ENCODE measurements at places on chromosomes 4 and X. TPM values are rescaled to one million over a fixed set of nuclear protein-coding genes. Genes with fewer than 3 reads are reported as not detected.

DNA sequence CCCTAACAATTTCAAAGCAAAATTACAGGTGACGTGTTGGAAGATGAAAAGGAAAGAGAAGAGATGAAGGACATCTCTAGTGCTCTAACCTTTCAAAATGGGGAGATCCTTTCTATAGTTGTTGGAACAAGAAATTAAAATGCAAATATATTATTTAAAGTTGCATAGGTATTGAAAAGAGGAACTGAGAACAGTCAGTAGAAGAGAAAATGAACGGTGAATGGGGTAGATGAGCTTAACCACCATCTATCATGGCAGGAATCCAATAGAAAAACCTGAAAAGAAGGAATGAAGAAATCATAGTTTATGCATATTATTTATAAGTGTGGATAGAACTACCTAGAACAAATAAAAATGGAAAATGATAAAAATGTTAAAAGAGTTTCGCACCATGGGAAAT, 42.0 kb downstream of the ANXA5 start:
- H3K27me3 ChIP-seq: no peaks in the 10 kb centered on the region
- H3K36me3 ChIP-seq: no peaks in the 10 kb centered on the region
- no peak overlapping the region for H3K27ac ChIP-seq
- no peaks in the 10 kb centered on the region for H3K4me1 ChIP-seq

- no peak overlapping the region for H3K4me3 ChIP-seq
- H3K36me3 ChIP-seq: no peaks in the 10 kb centered on the region
- no peak overlapping the region for H3K27ac ChIP-seq
- H3K27me3 ChIP-seq: no peaks in the 10 kb centered on the region
These were observed 40.7 kb downstream of the NPY2R start for GRCh38 chr4:155249016-155249566.

- H3K27ac ChIP-seq: no peak overlapping the region
- no peaks in the 10 kb centered on the region for H3K27me3 ChIP-seq
- H3K36me3 ChIP-seq: no peaks in the 10 kb centered on the region
- no peaks in the 10 kb centered on the region for H3K4me1 ChIP-seq
- DNase-seq: peak; percentile 12
These were observed 67.5 kb downstream of the ZFYVE28 start for GRCh38 chr4:2350982-2351381.

The MAP3K15 gene
- total RNA-seq: 3.2 TPM

DNA sequence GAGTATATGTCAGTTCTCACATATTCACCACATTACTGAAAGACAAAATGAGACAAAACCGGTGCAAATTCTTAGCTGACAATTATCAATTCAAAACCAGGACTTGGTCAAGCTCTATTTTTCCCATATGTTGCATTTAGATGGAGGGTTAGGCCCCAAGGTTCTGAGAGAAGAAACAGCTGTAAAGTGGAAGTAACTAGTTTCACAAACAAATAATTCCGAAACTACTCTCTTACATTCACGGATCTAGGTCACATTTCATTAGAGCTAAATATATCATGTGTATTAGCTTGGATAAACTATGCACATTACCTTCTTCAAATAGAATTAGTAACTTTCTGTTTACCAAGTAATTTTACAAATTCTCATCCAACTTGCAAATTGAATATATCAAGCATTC, 3.7 kb upstream of the GABRA2 start:
- peaks cover 24% of the 10 kb centered on the region for H3K27me3 ChIP-seq
- no peak for DNase-seq
- no peak overlapping the region for H3K4me3 ChIP-seq
- no peak overlapping the region for H3K27ac ChIP-seq
- H3K4me1 ChIP-seq: peaks cover 4% of the 10 kb centered on the region

GRCh38 chrX:43551590-43551989, 104.5 kb upstream of the MAOA start:
- no peak overlapping the region for H3K4me3 ChIP-seq
- H3K36me3 ChIP-seq: no peaks in the 10 kb centered on the region
- H3K4me1 ChIP-seq: peaks cover 7% of the 10 kb centered on the region
- H3K27me3 ChIP-seq: no peaks in the 10 kb centered on the region

- H3K4me3 ChIP-seq: no peak overlapping the region
- peak; percentile 48 for DNase-seq
- no peaks in the 10 kb centered on the region for H3K36me3 ChIP-seq
- peaks cover 23% of the 10 kb centered on the region for H3K27me3 ChIP-seq
- H3K4me1 ChIP-seq: no peaks in the 10 kb centered on the region
These were observed 79.4 kb downstream of the FAM53A start for GRCh38 chr4:1604706-1605205.

DNA sequence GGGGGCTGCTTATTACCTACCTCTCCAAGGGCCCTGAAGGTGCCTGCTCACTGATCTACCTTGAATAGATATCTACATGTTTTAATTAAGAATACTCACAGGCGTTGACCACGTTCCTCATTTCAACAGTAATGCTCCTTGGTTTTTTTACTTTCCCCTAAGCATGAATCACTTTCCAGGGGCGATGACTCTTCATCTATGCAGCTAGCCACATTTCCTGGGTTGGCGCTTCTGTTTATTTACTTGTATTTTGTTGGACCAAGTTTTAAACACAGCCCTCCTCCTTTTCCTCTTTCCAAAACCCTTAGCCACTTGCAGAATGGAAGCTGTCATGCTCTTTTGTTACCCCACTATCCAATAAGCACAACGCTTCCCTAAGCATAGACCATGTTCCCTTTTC, 50.8 kb downstream of the CBLL2 start:
- no peak overlapping the region for H3K27ac ChIP-seq
- H3K27me3 ChIP-seq: no peaks in the 10 kb centered on the region
- H3K4me3 ChIP-seq: no peak overlapping the region
- no peaks in the 10 kb centered on the region for H3K4me1 ChIP-seq
- no peak for DNase-seq

DNA sequence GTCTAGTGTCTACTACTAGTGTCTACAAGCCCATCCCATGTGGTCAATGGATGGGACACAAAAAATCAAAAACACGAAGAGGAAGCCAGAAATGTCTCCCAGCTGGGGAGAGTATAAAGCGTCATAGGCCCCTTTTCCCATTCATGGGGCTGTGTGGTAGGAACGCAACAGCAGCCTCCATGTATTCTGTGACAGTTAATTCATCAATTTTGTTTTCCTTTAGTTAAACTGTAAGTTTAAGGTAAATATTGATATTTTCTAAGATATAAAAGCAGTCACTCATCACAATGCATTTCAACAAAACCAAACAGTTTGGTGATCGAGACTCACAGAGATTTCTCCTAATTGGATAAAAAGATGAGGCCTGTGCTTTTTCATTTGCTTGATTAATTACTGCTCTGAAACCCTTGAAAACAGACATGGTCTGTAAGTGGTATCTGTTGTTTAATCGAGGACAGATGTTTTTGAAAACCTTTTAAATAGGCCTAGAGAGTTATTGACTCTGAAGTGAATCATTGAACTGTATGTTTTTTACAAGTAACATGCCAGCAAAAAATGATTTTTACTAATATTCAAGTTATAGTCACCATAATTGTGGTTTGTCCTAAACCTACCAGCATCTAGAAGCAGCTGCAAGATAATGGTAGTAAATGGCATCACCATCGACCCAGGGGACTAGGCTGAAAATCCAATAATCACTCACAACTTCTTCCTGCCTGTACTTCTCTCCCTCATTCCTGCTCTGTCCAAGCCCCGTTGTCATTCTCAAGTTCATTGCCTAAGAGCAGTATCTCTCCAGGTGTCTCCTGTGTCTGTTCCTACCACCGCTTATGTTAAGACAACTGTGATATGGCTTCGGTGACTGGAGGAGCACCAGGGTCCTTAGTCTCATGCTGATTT, 87.7 kb upstream of the SHISA3 start:
- no peaks in the 10 kb centered on the region for H3K27me3 ChIP-seq
- no peak for DNase-seq
- no peaks in the 10 kb centered on the region for H3K36me3 ChIP-seq
- no peak overlapping the region for H3K27ac ChIP-seq

DNA sequence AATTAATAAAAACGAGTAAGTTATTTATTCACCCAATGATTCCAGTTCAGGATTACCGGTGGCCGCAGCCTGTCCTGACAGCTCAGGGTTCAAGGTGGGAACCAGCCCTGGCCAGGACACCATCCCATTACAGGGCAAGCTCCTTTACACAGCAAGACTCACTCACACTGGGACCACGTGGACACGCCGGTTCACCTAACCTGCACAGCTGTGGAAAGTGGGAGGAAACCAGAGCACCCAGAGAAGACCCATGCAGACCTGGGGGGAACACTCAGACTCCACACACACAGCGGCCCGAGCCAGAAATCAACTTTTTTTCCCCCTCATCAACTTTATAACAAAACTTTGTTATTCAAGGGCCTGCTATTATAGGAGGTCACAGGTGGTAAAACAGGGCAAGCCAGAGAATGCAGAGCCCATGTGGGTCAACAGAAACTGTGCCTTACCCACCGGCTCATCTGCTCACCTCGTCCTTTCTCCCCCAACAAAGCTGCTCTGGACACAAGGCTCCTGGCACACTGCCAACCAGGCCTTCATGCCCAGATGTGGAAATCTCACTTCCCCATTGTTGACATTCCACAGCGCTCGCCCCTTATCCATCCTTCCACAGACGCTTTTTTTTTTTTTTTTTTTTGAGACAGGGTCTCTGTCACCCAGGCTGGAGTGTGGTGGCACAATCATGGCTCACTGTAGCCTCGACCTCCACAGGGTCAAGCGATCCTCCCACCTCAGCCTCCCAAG, 8.0 kb upstream of the ODAPH start:
- no peak overlapping the region for H3K27ac ChIP-seq
- no peaks in the 10 kb centered on the region for H3K27me3 ChIP-seq
- peak; percentile 65 for DNase-seq
- H3K36me3 ChIP-seq: peaks cover 12% of the 10 kb centered on the region
- no peak overlapping the region for H3K4me3 ChIP-seq

DNA sequence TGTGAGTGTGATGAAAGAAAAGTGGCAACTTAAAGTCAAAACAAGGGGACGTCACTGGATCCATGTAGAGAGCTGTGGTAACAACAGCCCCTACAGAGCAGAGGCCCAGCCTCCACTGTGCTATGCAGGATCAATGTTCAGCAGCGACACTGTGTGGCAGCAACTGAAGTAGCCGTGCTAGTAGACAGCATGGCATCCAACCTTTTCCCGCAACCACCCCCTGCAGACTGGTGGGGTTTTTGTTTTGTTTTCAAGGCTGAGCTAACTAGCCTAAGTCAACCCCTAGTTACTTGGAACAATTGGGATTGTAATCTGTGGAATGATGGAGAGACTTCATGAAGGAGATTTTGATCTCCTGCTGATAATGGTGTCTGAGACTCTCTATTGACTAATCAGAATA, 44.4 kb upstream of the PPARGC1A start:
- peak overlapping the region; percentile 13 for H3K27ac ChIP-seq
- H3K4me1 ChIP-seq: peaks cover 11% of the 10 kb centered on the region
- no peak overlapping the region for H3K4me3 ChIP-seq
- DNase-seq: no peak
- H3K36me3 ChIP-seq: no peaks in the 10 kb centered on the region
- H3K27me3 ChIP-seq: no peaks in the 10 kb centered on the region

- no peaks in the 10 kb centered on the region for H3K36me3 ChIP-seq
- no peak overlapping the region for H3K4me3 ChIP-seq
- DNase-seq: no peak
- no peak overlapping the region for H3K27ac ChIP-seq
- no peaks in the 10 kb centered on the region for H3K27me3 ChIP-seq
- no peaks in the 10 kb centered on the region for H3K4me1 ChIP-seq
These were observed 24.4 kb upstream of the LHFPL1 start for GRCh38 chrX:112704187-112704586.

DNA sequence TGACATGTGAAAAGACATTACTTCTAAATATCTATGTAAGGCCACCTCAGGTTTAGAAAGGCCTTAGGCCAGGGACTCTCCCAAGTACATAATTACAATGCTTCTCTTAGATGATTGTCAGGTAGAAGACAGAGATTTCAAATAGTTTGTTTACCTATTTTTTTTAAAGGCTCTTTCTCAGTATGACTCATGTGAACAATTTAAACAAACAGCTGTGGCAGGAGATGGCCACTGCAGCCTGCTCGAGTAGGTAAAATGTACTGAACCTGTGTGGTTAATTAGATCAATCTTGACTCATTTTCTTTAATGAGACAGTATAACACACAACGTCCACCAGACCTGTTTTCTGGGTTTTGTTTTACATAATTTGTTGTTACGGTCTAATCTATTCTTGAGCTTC, 50.2 kb downstream of the LEF1 start:
- no peaks in the 10 kb centered on the region for H3K36me3 ChIP-seq
- H3K27ac ChIP-seq: no peak overlapping the region
- no peak overlapping the region for H3K4me3 ChIP-seq
- no peaks in the 10 kb centered on the region for H3K27me3 ChIP-seq

The XK gene
- 2.2 TPM for total RNA-seq

DNA sequence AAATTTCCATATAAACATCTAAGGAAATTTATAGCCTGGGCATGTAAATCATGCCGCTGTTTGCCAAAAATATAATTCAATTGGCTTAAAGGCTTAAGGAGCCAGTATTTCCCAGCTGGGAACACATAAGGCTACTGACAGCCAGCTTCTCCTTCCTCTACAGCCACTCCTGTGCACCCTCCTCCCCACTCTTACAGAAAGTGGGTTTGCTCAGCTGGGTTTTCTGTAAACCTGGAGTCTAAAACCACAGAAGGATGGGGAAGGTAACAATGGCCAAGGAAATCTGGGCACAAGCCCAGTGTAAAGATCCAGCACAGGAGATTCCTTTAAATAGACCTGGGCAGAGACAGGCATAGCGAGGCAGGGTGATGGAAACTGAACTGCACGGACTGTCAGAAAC, 18.5 kb downstream of the ACSL1 start:
- no peak overlapping the region for H3K27ac ChIP-seq
- H3K4me3 ChIP-seq: no peak overlapping the region
- DNase-seq: no peak
- H3K4me1 ChIP-seq: peaks cover 58% of the 10 kb centered on the region
- no peaks in the 10 kb centered on the region for H3K27me3 ChIP-seq

GRCh38 chr4:152536545-152537182, 772 bp upstream of the FBXW7 start:
- H3K27me3 ChIP-seq: no peaks in the 10 kb centered on the region
- H3K4me3 ChIP-seq: peak overlapping the region; percentile 98
- H3K27ac ChIP-seq: peak overlapping the region; percentile 97
- DNase-seq: no peak

DNA sequence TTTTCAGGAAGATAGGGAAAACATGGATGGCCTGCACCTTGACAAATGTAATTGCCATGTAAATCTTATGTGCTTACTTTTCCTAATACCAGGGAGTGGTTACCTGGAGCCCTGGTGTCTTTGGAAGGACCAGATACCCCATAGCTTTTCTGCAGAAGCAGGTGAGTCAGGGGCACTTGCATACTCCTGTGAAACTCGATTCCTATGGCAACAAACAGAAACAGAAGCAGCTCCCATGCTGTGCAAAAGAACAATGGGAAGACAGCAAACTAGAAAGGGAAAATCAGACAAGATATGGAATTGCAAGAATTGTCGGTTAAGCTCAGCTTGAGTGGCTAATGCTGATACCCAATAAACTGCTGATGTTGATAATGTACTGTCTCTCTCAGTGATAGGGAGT, 117.4 kb upstream of the AFF2 start:
- no peak overlapping the region for H3K27ac ChIP-seq
- H3K4me1 ChIP-seq: no peaks in the 10 kb centered on the region
- no peak overlapping the region for H3K4me3 ChIP-seq
- H3K27me3 ChIP-seq: no peaks in the 10 kb centered on the region

Measured in lower lobe of right lung (tissue), 2 donors.